ENCODE measurements at places on chromosomes 6 and 20.

DNA sequence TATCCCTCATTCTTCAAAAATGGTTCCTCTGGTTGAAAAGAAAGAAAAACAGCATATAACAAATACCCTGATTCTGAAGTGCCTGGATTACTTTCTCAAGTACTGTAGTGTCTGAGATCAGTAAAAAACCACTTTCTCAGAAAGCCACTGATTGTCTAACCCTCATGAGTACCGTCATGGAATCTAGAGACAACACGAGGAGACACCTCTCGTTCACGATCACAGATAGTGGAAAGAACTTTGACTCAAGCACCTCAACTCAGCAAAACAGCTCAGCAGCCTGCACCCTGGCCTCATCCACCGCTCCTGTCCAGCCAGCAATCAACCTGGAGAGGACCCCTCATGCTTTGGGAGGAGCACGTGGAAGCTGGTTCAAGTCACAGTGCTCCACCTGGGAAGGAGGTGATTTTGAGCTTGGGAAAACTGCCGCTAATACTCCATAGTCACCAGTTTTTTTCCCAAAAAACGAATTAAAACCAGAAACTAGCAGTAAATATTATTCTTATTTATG, 1.0 kb downstream of the SCML4 start:
- no peak for DNase-seq

GRCh38 chr6:129903082-129903481, 42.0 kb upstream of the TMEM244 start:
- DNase-seq = no peak

GRCh38 chr6:160060221-160060620, 61.4 kb upstream of the SLC22A1 start:
- no peak for DNase-seq

- no peak for DNase-seq
Measured at GRCh38 chr6:33147807-33148666, 44.2 kb downstream of the COL11A2 start.

- DNase-seq = no peak
Measured at GRCh38 chr6:54856129-54856528, 9.6 kb downstream of the FAM83B start.

DNA sequence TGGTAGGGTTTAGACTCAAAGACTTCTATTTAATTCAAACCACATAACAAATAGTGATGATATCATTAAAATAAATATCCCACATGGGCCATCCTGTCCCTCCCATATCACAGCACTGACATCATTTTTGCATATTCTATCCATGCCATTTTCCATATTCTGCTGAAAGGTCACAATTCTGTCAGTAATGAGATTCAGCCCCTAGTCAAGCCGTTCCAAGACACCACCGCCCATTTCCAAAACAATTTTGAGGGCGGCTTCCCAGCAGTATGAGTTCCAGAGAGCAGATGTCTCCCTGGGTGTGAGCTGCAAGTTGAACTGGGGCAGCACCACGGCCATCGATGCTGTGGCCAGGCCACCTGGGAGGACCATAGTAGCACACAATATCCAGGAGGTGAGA, 65.1 kb upstream of the PLEKHG1 start:
- DNase-seq = no peak

- DNase-seq = no peak
Measured at GRCh38 chr6:40528051-40528450, 59.1 kb downstream of the LRFN2 start.

- DNase-seq = no peak
Measured at GRCh38 chr6:2547355-2547754, 203.4 kb downstream of the MYLK4 start.
